K562 (cell line): ENCODE measurements at places on chromosomes 1 and 21.

- DNase-seq = no peak
Measured at GRCh38 chr1:88731475-88732269, 47.6 kb downstream of the PKN2 start.

- no peak for DNase-seq
Measured at GRCh38 chr1:116994411-116994810, 7.1 kb upstream of the CD101 start.

- no peak for DNase-seq
Measured at GRCh38 chr1:41765152-41765551, 153.6 kb downstream of the HIVEP3 start.

GRCh38 chr1:212470059-212470458 lies 37.3 kb downstream of the NENF start:
- no peak for DNase-seq

GRCh38 chr21:42564561-42564971 lies 50.9 kb downstream of the SLC37A1 start:
- no peak for DNase-seq

DNA sequence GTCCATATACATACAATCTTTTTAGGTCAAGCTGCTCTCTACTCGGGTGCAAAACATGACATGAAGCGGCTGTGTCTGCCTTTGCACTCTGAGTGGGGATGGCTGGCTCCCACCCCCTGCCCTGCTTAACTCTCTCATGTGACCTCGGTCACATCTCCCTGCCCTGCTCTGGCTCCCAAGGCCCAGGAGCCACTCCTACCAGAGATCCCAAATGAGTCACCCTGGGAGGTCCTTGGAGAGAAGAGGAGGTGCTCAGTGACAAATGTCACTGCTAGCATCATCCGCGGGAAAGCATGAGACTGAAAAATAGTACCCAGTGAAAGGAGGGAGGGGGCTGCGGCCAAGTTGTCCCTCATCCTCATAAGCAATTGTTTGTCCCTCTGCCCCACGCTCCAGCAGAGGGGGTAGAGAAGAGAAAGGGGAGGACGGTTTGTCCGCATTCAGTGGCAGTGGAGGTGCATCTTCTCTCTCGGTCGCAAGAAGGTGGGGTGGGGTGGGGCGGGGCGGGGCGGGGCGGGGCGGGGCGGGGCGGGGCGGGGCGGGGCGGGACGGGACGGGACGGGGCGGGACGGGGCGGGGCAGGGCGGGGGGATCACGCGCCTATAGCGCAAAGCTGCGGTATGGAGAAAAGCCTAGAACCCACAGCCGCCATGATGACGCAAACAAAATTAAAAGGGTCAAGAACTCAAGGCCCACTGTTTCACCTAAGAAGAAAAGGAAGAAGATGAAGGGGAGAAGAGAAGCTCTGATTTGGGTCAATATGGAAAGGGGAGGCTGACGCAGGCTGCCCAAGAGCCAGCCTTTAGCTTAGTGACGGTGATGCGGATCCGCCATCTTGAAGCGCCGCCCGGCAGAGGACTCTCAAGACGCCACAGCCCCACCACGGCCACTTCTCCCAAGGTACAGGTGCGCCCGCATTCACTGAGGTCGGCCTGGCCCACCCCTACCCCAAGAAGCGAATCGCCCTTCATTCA lies 66.2 kb downstream of the CD46 start:
- peak; percentile 77 for DNase-seq

GRCh38 chr1:228957535-228957934 lies 222.3 kb downstream of the RHOU start:
- no peak for DNase-seq

GRCh38 chr1:11384170-11384554 lies 94.8 kb upstream of the DISP3 start:
- DNase-seq = peak; percentile 37

DNA sequence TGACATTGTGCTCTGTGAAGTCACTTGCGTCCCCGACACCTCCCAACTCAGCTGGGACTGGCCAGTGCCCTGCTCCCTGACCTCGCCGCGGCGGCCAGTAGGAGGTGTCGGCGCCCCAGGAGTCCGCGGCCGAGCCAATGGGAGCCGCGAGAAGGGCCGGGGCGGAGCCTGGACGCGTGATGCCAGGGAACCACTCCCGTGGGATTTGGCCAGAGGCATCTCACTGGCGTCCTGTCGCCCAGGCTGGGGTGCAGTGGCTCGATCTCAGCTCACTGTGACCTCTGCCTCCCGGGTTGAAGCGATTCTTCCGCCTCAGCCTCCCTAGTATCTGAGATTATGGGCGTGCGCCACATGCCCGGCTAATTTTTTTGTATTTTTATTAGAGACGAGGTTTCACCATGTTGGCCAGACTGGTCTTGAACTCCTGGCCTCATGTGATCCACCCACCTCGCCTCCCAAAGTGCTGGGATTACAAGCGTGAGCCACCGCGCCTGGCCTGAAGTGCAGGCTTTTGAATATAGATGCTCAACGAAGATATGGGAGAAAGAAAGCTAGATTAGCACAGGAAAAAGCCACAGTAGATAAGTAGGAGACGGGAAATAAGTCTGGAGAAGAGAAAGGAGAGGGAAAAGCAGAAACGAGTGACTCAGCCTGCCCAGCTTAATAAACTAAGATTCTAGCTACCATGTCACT lies 38.0 kb downstream of the ZBTB8OS start:
- DNase-seq = peak; percentile 73

- peak; percentile 84 for DNase-seq
Measured at GRCh38 chr1:168287237-168287664, 6.6 kb downstream of the TBX19 start.

DNA sequence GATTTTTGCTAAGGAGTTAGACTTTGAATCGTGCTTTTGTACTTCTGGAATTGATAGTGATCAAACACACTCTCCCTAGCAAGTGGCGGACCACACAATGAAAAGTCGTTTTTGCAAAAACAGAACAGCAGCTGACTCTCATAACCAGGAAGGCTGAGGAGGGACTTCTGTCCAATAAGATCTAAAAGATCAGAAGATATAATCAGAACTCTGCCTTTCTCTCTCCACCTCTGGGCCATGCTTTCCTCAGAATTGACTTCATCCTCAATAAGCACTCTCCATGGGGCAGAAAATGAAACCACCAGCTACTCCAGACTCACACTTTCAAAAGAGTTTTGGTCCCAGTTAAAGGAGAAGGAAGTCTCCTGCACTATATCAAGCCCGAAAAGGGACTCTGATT lies 55.3 kb upstream of the SAMD13 start:
- no peak for DNase-seq

DNA sequence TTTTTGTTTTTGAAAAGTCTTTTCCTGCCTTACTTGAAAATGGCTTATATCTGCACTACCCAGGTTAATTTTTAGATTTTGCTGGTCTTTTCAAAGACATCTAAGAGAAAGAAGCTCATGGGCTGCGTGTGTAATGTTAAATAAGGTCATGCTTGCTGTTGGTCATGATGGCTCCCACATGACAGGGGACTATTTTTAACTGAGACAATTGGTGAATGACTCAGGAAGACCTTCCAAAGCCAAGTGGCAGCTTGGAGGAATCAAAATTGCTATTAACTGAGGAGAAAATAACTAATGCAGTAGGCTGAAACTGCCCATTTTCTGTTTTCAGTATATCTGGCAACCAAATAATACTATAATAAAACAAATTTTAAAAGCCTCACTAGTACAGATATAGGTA lies 117.1 kb upstream of the SPAG17 start:
- DNase-seq = no peak

DNA sequence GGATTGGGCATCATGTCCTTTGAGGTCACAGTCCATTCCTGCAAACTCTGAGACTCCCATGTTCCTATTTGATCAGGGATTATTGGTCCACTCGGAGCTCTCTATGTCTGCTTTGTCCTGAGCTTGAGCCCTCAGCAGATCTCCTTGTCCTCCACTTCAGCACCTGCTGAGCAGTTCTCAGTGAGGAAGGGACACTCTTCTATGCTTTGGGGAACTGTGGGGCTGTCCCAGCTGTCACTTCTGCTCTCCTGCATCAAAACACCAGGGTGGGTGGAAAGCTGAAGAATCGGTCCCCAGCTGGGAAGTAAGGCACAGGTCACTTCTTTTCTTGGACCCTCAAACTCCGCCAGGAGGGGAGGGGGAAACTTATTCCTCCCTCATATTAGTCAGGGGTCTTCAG lies 99.5 kb downstream of the PCP4 start:
- DNase-seq = no peak

GRCh38 chr1:61446531-61446991 lies 278.4 kb downstream of the TM2D1 start:
- DNase-seq = peak; percentile 75
